ENCODE measurements at places on chromosomes 3 and 15.
A peak's percentile ranks its signal among the peaks of the same experiment; 100 is the strongest.

GRCh38 chr3:112498914-112499711 lies at the start of gene BTLA:
Gene BTLA (minus strand): TSS chr3:112499472. CDS start chr3:112499358, 114 bp downstream.
- no peak for DNase-seq

DNA sequence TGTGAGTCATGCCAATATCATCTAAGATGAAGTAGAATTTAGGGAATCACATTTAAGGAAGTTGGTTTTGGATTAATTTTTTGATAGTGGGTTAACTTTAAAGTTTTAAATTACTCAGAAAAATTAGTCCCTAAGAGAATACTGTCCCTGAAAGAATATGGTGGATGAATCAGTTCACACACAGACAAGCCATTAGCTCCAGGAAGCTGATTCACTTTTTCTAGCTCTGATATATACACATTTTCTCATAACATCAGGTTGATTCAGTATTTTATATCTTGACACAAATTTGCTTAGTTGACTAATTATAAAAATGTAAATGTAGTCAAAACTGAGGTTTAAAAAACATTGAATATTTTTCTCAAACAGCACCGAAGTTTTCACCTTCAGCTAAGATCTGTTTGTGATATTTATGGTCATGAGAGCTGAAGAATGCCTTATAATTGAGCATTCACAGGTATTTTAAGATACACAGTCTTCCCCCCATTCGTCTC lies 55.1 kb downstream of the MYH15 start:
- no peak for DNase-seq

DNA sequence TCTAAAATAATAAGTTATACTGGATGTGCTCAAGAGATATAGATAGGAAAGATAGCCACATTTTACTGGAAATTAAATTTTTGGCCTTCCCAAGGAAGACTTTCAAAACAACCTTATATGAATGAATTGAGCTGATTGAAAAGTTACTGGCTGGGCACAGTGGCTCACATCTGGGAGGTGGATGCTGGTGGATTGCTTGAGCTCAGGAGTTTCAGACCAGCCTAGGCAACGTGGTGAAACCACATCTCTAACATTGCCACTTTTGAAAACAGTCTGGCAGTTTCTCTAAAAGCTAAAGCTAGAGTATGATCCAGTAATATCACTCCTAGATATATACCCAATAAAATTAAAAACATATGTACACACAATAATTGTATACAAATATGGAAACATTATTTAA lies 231.4 kb upstream of the POU1F1 start:
- DNase-seq: no peak

- peak; percentile 27 for DNase-seq
These were observed 131.1 kb downstream of the NUP210 start for GRCh38 chr3:13288732-13289718.

DNA sequence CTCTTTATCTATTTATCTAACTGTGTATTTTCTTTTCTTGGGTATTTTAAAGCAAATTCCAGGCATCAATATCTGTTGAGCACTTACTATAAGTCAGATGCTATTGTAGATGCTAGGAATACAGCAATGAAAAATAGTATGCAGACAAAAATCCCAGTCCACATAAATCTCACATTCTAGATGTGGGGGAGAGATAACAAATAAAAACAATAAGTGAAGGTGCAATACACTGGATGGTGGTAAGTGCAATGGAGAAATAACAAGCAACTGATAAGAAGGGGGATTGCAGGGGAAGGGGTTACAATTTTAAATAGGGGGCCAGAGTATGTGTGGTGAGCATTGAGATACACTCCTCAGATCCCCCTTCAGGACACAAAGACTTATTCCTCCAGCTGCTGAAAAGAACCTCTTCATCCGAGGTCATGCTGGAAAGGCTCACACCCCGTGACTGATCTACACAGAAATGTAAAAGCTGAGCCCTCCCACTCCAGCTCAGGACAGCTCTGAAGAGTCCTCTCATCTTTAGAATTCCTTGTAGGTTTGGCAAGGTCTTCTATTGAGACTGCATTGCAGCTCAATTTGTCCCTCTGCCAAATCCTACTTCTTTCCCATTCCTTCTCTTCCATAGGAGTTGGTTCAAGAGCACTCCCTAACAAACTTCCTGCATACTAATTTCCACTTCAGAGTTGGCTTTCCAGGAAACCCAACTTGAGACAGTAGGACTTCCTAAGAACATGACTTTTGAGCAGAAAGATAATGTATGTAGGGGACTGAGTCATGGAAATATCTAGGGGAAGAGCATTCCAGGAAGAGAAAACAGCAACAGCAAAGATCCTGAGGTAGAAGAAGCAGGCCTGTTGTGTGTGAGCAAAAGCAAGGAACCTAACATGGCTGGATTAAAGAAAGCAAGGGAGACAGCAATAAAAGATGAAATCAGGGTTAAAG lies 8.1 kb upstream of the SCG3 start:
- DNase-seq: no peak

DNA sequence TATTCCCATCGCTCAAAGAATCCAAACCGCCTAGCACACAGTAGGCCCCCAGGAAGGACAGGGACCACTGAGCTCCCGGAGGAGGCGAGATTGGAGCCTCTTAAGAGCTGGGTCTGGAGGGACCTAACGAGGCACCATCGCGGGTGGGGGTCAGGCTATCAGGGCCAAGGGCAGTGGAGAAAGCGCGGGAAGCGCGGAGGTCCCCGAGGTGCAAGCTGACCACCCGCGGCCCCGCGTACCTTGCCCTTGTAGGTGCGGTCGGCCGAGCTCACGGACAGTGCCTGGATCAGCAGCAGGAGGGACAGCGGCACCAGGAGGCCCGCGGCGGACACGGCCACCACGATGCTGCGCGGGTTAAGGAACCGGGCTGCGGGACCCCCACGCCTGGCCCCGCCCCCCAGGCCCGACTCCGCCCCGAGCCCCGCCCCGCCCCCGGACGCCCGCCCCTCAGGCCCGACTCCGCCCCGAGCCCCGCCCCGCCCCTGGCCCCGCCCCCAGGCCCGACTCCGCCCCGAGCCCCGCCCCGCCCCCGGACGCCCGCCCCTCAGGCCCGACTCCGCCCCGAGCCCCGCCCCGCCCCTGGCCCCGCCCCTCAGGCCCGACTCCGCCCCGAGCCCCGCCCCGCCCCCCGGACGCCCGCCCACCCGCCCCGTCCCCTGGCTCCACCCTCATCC lies 3.9 kb downstream of the ZDHHC19 start:
- DNase-seq: no peak

GRCh38 chr3:131560795-131561194 lies 58.0 kb upstream of the MRPL3 start:
- DNase-seq: no peak

GRCh38 chr15:63818191-63818590 lies 15.6 kb downstream of the HERC1 start:
- no peak for DNase-seq

GRCh38 chr3:56704706-56705105 lies 21.6 kb upstream of the TASOR start:
- no peak for DNase-seq

DNA sequence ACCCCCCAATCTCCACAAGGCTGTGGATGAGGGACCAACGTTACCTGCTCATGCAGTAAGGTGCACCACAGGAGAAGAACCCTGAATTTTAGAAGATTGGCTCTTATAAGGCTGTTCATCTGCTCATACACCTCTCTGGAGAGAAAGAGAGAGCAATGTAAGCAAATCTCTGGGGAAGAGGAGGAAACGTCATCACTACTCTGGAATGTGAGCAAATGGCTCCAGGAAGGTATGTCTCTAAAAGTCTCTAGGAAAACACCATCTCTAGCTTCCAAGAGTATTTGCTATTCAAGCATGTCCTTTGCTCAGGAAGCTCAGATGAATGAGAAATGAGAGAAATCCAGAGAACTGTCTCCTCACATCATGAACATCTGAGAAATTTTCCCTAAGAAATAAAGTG lies 235.4 kb downstream of the TBL1XR1 start:
- DNase-seq: no peak

DNA sequence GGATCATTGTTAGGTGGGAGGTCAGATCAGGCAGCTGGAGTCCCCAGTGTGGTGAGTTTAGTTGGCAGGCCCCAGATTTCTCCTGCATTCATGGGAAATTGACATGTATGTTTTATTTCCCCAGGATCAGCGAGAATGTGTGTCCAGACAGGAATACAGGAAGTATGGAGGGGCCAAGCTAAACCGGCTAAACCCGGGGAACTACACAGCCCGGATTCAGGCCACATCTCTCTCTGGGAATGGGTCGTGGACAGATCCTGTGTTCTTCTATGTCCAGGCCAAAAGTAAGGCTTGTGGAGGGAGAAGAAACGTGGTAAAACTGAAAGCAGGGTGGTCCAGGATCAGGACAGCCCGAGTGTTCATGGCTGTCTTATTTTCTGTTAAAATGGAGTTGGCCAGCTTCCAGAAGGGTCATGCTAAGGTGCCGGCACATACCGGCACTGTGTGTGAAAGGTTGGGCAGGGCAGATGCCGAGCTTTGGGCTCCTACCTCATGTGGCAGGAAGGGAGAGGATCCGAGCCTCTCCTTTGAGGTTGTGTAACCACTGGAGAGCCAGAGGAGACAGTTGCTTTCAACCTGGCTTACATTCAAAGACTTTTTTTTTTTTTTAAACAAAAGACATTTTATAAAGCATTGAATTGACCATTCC lies 83.1 kb downstream of the PGPEP1L start:
- DNase-seq: no peak

DNA sequence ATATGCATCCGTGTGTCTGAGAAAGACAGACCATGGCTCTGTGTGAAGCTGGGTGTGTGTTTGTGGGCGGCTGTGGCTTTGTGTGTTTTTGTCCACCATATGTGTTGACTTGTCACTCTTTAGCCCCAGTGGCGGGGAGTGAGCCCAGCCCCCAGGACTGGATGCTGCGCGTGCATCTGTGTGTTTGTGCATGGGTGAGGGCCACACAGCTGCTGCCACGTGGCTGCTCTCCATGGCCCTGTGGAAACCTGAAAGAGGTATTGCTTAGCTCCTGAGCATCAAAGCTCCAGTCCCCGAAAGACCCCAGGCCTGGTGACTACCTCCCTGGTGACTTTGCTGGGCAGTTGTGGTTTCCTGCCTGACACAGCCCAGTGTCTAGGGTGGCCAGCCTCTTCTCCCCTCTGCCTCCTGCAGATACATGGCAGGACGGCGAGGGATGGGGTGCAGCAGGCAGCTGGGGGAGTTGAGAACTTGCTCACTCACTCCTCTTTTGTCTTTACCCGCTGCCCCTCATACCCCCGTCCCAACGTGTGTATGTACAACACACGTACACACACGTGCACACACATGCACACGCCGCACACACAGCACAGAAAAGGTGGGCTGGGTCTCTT lies 6.5 kb downstream of the EPHB3 start:
- DNase-seq: no peak

DNA sequence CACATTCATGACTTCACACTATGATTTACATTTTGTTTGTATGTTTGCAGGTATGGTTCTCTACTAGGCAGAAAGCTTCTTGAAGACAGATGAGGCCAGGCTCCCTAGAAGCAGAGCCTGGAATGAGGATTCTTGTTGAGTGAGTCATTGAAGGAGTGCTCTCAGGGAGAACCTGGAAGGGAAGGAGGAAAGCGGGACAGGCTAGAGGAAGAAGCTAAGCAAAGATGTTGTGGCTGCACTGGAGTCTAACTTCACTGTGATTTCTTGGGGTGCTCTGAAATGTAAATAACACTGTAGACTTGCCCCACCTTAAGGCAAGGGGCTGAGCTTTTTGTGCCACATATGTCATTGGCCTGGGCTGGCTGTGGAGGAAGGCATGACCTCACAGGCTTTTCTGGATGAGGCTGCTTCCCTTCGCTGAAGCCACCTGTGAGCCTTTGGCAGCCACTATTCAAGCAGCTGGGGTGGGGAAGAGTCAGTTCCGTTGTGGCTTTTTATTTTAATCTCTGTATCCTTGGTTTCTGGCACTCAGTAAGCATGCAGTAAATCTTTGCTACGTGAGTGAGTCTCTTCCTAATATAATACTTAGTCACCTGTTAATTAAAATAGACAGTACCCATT lies 307.3 kb downstream of the SV2B start:
- DNase-seq: no peak

GRCh38 chr15:63238796-63239195 lies 38.6 kb upstream of the APH1B start:
- no peak for DNase-seq

GRCh38 chr3:78660957-78661356 lies 1106.8 kb downstream of the ROBO1 start:
- no peak for DNase-seq

All from COR-L47 (cell line).